ENCODE measurements at places on chromosomes 2 and 18. TPM values are rescaled to one million over a fixed set of nuclear protein-coding genes. Genes with fewer than 3 reads are reported as not detected.

Gene KCNJ13
- total RNA-seq, result 1.8 TPM

Gene LOXL3
- total RNA-seq, result 11.1 TPM

Gene RRM2
- 4.8 TPM for total RNA-seq

Gene REG3A
- total RNA-seq, result not detected

Gene DSG1
- total RNA-seq, result not detected

Gene BMP10
- 0.31 TPM for total RNA-seq

Gene HRH4
- 0.54 TPM for total RNA-seq

Gene FOSL2
- total RNA-seq, result 97.0 TPM

Gene GYPC
- total RNA-seq, result 93.6 TPM

DNA sequence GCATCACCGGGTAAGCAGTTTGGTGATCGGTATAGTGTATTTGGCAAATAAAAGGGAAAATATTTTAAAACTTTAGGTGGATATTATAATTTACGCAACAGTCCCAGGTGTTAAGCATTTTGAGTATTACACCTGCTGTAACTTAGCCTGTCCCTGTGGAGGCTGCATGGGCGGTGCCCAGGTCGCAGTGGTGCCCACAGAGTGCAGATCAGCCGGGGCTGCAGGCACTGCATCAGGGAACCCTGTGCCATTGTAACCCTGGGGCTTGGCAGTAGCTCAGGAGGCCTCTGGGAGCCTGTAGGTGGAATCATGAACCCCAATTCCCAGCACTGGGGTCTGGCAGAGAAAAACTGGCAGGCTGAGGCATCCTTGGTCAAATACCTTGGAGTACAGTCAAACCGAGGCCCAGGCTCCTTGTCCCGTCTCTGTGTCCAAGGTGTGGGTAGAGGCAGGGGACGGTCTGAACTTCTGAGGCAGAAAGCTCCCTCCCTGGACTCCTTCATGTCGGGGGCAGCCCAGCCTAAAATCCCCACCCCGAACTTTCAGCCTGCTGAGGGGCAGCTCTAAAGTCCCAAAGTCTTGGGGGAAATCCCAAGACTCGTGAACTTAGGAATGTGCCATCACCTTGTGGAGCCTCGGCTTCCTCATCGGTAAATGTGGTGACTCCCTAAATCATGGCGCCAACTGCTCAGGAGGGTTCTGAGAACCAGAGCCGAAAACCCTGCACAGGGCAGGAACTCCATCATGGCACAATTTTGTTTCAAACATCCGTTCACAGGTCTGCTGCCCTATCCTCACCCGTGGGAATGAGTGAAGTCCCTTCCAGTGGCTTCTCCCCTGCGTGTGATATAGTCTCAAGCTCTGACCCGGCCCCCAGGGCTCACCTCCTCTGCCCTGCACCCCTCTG is 85.7 kb downstream of the INHBB start:
- no peak for DNase-seq

- no peak for DNase-seq
Observed at GRCh38 chr18:8241731-8242130, 367.5 kb upstream of the RAB12 start.

GRCh38 chr2:64106481-64106880 is 37.7 kb downstream of the PELI1 start:
- no peak for DNase-seq

DNA sequence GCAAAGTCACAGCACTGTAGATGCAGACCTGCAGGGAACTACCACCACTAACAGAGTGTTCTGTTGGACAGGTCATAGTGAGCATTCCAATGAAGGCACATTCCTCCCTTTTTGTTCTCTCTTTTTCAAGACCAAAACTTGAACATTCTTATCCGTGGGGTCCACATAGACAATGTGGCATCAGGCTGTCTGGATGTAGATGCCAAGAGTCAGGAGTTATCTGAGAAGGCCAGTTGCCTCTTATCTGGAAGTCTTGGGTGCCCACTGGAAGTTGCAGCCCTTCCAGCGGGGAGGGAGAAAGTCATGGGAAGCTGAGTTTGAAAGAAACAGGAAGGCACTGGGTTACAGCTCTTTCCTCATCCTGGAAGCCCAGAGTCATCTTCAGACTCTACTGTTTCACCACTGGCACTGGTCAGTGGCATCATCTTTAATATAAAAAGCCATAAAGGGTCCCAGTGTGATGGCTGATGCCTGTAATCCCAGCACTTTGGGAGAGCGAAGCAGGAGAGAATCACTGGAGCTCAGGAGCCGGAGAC is 61.4 kb downstream of the FAM161A start:
- no peak for DNase-seq

DNA sequence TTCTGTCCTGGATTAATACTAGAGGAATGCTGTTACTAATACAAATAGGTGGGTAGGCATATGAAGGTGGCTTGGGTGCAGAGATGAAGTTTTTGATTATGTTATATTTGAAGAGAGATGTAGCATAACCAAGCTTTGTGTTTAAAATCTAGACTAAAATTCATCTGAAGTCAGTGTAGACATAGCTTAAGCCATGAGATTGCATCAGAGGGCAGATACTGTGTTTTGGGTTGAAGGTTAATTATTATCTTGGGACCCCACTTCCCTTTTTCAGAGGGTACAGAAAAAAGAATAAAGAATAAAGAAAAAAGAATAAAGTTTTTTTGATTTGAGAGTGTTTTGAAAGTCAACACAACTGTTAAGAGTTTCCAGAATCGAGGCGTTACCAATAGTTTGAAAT is 13.0 kb downstream of the PPM1B start:
- no peak for DNase-seq

GRCh38 chr2:8159966-8160603 is 521.8 kb upstream of the ID2 start:
- no peak for DNase-seq

GRCh38 chr2:209973328-209973727 is 29.1 kb upstream of the RPE start:
- peak; percentile 50 for DNase-seq

DNA sequence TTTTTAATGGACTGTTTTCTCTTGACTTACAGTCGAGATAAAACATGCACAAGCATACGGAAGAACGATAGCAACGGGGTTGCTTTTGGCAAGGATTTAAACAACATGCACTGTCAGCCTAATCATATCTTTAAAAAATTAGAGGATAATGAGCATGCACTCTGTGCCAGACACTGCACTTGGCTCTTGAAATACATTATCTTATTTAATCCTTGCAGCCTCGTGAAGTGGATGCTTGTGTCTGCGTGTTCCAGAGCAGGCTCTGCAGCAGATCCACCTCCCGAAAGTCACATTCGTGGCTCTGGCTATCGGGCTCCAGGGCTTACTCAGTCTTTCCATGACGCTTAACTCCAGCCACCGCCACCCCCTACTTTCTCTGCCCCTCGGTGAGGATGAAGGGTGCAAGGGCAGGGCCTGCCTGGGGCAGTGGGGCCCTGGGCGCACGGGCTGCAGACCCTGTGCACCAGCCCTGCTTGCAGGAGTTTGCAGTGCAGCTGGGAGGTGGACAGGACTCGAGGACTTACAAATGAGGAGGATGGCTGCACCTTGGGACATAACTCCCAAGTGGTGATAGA is 61.7 kb downstream of the ACKR3 start:
- DNase-seq, result peak; percentile 78

Data from lung (tissue), 17 donors.